ENCODE measurements at places on chromosomes 4 and X. TPM values are rescaled to one million over a fixed set of nuclear protein-coding genes. Genes with fewer than 3 reads are reported as not detected.

Gene VCX3A
- total RNA-seq, result not detected

Gene PNMA5
- total RNA-seq, result not detected

Gene MBNL3
- 34.5 TPM for total RNA-seq

Gene KIT
- 38.1 TPM for total RNA-seq

Gene FAM9A
- not detected for total RNA-seq

Gene SLITRK2
- 3.8 TPM for total RNA-seq

Gene FRAS1
- 31.5 TPM for total RNA-seq

Gene LDB2
- total RNA-seq, result 59.9 TPM

Gene NAP1L2
- total RNA-seq, result 9.8 TPM
